ENCODE measurements at places on chromosomes 7 and 10.

DNA sequence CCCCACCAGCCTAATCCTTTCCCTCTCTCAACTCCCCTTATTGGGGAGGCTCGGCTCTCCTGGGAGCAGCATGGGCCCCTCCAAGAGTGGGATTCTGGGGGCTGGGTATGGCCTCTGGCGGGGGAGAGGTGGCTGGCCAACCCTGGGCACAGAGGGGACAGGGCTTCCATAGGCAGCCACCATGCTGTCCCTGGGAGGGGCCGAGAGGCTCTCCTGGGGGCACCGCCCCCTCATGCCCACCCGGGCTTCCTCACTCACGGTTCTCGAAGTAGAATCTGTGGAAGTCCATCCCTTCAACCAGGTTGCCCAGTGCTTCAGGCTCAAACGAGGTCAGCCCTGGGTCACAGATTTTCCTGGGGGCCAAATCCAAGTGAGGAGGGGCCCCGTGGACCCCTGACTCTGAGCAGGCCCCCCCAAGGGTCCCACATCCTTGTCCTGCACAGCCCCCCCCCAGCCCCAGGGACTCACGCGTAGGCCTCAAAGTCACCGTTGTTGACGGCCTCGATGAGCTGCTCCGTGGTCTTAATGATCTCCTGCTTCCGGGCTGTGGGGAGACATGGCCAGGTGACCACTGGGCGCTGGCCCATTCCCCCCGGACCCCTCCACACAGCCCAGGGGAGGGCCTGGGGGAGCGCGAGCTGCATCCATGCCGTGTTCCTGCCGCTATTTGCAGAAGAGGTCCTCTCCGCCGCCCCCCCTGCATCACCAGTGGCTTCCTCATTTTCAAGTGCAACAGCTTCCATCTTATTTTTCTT lies 19.8 kb downstream of the YKT6 start:
- no peak for DNase-seq

DNA sequence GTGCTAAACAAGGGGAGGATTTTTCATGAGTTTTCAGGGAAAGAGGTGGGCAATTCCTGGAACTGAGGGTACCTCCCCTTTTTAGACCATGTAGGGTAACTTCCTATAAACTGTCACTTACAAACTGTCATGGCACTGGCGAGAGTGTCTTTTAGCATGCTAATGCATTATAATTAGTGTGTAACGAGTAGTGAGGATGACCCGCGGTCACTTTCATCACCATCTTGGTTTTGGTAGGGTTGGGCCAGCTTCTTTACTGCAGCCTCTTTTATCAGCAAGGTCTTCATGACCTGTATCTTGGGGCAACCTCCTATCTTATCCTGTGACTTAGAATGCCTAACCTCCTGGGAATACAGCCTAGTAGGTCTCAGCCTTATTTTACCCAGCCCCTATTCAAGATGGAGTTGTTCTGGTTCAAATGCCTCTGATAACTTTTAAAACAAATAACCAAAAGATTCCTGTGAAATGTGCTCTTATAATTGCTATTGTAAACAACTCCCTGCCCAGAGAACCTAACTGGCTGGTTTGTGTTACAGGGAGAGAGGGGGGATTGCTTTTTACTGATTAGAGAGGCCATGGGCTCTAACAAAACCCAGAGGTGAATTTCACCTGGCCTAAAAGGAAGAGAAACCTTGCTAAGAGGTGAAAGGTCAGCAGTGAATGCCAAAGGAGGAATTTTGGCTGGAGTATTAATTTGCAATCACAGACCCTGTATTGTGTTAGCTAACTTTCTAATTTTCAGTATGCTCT lies 64.3 kb downstream of the EEPD1 start:
- no peak for DNase-seq

DNA sequence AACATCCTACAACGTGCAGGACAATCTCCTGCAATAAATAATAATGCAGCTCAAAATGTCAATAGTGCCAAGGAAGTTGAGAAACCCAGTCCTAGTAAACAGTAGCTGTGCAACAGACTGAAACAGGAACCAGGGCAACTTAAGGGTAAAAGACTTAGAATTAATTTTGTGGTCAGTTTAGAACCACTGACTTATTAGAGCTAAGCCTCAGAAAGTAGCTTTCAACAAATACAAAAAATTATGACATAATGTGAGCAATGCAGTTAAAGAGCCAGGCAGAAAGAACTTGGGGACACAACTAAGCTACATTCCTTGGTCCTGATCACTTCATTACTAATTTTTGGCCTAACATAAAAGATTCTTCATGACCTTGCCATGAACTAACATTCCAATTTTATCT lies 195.4 kb downstream of the MACC1 start:
- no peak for DNase-seq

GRCh38 chr10:132209130-132209529 lies 22.4 kb downstream of the DPYSL4 start:
- no peak for DNase-seq

GRCh38 chr10:103854265-103854685 lies 1.1 kb downstream of the SH3PXD2A start:
- DNase-seq: no peak

- no peak for DNase-seq
These were observed 19.0 kb upstream of the C10orf71 start for GRCh38 chr10:49280001-49280408.

GRCh38 chr7:25388681-25389080 lies 160.4 kb upstream of the NPVF start:
- no peak for DNase-seq

DNA sequence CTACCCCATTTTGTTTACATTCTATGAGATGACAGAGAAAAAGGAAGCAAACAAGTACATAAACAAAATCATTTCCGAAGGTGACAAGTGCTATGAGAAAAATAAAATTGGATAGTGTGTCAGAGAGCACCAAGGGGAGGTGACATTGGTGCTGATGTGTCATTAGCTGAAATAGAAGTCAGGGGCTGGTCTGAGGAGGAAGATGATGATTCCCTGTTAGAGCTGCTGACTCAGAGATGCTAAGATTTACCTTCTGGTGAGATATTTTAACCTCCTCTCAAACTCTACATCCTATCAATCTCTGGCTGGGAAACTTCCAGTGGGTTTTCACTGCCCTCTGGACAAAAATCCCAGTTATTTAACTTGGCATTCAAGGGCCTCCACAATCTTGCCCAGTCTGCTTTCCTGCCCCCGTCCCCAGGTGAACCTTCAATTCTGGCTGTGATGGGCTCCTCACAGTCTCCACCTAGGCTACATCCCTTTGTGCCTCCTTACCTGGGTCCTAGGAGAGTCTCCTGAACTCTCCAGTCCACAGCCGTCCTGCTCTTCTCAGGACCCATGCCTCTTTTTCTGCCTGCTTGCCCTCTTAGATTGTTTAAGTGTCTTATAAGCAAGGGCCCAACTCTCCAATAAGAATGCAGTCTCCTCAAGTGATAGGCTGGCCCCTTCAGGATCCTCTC lies 26.6 kb downstream of the DUSP5 start:
- no peak for DNase-seq

- DNase-seq: no peak
These were observed 5.4 kb upstream of the LIPA start for GRCh38 chr10:89256962-89257361.

- no peak for DNase-seq
These were observed 82.2 kb upstream of the NAMPT start for GRCh38 chr7:106367018-106367420.

GRCh38 chr10:131909014-131909808 lies 8.4 kb downstream of the PPP2R2D start:
- no peak for DNase-seq

DNA sequence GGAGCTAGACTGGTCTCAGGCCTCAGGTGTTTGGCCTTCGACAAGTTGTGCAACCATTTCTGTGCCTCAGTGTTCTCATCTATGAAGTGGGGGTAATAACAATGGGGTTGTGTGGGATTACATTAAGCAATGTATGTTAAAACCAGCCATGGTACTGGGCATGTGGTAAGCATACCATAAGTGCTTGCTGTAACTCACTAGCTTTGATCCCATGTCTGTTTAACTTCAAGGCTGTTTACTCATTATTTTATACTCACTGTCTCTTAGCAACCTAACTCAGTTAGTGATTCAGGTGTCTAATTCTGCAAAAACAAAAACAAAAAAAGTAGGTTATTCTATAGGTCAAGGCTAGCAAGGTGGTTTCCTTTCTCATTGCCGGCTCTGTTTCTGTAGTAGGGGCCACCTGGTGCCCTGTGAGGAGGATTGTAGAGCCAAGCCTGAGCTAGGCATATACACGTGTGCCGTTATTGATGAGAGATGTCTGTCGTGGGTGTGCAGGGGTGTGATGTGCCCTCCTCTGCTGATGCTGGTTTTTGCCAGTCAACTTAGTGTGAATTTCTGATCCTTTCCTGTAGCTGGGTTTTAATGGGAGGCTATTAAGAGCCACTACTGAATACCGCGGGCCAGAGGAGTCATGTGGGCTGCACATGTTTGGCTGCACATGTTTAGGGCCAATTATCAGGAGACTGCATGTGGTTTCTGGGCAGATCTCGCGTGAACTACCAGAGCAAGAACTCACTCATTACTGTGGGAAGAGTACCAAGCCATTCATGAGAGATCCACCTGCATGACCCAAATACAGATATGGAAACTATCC lies 56.2 kb downstream of the EEPD1 start:
- DNase-seq: no peak

GRCh38 chr7:55474944-55475854 lies 97.1 kb downstream of the VOPP1 start:
- no peak for DNase-seq

DNA sequence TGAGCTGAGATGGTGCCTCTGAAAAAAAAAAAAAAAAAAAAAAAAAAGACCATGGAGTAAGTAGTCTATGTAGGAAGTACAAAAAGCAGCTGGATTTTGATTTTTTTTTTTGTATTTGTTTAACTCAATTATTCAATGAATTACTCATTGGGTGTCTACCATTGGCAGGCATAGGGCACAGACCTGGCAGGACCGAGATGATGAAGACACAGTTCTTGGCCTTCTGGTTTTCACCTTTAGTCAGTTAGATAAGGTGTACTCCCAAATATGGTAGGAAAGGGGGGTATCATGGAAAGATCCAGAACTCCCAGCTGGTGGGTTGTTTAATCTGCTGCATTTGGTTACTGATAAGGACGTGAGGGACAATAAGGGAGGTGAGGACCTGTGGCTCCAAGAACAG lies 97.1 kb upstream of the NMT2 start:
- DNase-seq: no peak

DNA sequence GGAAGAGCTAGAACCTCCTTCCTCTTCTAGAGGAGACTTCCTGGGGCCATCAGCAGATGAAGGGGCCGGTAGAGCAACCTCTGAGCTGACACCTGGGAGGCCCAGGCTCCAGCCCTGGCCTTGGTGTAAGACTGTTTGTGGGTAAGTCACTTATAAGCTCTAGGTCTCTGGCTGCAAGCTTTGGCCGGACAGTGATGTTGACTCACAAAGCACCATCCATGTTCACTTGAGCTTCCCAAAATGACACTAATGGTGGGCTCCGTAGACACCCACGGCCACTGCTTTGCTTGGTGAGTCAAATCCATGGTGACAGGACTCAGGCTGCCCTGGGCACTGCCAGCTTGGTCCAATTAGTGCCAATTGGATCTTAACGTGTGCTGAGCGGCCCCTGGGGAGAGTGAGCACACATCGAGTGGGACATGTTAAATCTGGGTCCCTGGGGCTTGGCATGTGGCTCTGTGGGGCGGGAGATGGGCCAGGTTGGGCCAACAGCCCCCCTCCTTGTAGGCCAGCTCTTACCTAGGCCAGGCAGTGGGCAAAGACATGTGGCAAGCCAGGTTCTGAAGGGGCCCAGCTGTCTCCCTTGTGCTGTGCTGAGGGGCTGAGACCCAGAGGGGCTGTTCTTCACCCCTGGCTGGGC lies 16.7 kb downstream of the NEURL1 start:
- no peak for DNase-seq

DNA sequence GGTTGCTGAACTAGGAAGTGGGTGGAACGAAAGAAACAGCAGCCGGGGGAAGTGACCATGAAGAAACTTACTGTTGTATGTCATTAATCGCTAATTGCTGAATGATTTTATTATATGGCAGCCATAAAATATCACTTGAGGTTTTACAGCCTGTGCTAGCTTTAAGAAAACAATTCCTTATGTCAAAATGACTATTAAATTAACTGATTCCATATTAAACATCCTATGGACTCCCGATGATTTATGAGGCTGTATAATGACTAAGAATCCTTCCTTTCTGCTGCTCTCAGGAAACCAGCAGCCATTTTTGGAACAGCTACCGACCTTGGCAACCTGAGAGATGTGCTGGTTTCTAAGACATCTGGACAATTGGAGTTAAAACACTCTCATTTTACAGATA lies 421.9 kb downstream of the SORCS3 start:
- DNase-seq: no peak

DNA sequence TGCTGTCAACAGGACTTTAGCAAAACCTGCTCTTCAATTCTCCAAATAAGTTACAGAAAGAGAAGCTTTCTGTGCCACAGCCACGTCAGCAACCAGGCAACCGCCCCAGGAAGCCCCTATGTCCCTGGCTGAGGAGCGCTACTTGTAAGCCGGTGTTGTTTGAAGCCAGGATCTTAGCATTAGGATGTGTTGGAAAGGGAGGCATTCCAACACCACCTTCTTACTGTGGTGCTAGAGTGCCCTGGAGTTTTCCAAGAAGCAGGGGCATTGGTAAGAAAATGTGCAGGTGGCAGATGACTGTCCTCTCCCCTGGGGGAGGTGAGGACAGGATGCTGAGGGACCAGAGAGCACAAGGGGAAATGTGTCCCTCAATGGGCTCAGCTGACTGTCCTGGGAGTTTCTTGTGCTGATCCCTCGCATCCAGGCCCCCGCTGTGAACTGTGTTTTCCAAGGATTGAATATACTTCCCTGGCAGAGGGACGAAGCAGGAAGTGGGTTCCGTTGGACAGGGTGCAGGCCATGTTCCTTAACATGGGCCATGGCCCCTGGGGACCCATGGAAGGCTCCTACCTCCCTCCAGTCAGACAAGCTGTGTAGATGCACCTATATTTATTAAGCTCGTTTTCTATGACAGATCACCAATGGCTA lies 139.6 kb upstream of the GDF10 start:
- no peak for DNase-seq

DNA sequence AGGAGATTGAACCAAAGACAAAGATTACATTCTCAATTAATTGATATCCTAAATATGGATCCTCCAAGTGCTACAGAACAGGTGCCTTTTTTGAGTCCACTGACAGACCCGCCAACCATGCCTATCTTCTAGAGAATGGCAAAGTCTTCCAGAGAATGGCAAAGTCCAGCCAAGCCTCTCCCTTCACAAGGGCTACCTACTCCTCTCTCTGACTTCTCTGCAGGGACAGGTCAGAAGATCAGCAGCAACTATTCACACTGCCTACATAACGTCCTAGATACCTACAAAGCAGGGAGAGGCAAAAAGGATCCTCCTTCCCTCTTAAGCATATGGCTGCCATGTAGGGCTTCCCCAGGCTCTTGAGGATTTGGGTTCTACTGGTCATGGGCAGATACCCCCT lies 12.4 kb downstream of the UBE2H start:
- no peak for DNase-seq

- no peak for DNase-seq
These were observed 29.0 kb downstream of the JAKMIP3 start for GRCh38 chr10:132094581-132095234.

DNA sequence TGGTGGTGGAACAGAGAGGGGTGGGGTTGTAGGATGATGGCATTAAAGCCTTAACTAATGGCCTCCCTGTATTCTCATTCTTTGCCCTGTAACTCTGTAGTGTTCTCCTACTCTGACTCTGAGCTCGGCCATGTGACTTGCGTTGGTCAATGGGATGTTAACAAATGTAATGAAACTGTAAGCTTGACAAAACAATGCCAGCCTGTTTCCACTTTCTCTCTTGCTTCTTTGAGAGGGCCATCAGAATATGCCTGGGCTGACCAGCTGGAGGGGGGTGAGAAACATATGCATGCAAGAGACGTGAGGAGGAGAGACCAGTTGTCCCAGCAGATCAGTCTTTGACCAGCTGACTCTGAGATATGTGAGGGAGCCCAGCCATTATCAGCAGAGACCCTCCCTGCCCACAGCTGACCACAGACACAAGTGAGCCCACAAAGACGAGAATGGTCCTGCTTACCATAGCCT lies 100.6 kb downstream of the ICA1 start:
- DNase-seq: no peak

Data from breast epithelium (tissue), 4 donors.